Stimulated activated CD8-positive, alpha-beta memory T cell treated with anti-CD3 and anti-CD28 coated beads, Interleukin-15, amount 100 ng/mL, for 1 hour (primary cell): ENCODE measurements at places on chromosomes 13 and 19.

DNA sequence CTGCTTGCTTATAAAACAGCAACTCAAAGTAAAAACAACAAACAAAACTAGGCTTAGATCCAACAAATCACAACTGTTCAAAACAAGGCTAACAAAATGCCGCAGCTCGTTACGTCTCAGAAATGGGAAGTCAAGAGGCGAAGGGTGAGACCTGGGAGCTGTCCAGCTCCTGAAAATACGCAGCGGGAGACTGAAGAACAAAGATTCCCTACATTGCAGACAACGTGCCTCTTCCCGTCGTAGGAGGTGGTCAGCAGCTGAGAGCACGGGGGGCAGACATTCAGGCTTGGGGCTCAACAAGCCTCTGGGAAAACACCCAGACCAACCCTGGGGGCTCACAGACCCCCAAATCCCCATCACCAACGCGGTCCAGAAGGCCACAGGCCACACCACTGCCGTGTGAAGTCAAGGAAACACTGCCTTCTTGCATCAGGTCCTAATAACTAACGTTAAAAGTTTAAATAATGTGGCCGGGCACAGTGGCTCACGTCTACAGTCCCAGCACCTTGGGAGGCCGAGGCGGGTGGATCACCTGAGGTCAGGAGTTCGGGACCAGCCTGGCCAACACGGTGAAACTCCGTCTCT lies 13.5 kb downstream of the PLPP2 start:
- DNase-seq, result no peak

GRCh38 chr19:11708457-11708856 lies 30.3 kb downstream of the ZNF823 start:
- DNase-seq, result no peak

DNA sequence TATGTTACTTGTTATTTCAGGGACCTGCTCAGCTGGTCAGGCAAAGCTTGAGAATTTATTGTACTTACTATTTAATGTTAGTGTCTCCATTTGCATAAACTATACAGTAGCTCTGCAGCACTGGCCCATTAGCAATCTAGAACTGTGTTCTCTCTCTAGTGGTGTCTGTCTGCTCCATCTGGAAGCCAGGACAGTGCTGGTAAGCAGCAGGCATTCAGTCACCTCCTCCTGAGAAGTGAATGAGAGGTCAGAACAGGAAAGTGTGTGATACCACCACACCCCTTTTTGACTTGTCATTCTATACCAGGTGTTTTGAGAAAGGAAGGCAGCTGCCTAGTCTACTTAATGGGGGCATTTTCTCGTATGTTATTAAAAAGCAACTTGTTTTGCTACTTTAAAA lies 3.9 kb downstream of the COG3 start:
- no peak for DNase-seq

GRCh38 chr19:44822177-44822576 lies 13.3 kb downstream of the BCAM start:
- no peak for DNase-seq

DNA sequence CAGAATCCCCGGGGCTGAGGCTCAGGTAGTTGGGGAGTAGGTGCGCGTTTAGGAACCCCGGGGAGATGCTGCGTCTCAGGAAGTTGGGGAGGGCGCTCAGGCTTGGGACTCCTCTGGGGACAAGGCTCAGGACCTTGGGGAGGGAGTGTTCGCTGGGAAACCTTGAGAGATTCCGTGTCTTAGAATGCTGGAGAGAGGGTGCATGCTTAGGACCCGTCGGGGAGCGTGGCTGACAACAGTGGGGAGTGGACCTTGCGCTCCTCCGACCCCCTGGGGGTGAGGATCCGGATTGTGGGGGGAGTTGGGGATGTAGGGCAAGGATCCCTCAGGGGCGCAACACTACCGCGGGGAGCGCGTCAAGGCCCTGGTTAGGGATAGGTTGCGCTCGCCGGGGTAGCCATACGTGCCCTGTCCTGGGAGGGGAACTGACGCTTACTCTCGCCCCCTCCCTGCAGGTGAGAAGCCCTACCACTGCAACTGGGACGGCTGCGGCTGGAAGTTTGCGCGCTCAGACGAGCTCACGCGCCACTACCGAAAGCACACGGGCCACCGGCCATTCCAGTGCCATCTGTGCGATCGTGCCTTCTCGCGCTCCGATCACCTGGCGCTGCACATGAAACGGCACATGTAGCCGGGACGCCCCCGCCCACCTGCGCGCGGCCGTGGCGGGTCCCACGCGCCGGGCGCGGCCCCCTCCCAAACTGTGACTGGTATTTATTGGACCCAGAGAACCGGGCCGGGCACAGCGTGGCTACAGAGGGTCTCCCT lies 2.0 kb downstream of the KLF2 start:
- DNase-seq, result no peak

DNA sequence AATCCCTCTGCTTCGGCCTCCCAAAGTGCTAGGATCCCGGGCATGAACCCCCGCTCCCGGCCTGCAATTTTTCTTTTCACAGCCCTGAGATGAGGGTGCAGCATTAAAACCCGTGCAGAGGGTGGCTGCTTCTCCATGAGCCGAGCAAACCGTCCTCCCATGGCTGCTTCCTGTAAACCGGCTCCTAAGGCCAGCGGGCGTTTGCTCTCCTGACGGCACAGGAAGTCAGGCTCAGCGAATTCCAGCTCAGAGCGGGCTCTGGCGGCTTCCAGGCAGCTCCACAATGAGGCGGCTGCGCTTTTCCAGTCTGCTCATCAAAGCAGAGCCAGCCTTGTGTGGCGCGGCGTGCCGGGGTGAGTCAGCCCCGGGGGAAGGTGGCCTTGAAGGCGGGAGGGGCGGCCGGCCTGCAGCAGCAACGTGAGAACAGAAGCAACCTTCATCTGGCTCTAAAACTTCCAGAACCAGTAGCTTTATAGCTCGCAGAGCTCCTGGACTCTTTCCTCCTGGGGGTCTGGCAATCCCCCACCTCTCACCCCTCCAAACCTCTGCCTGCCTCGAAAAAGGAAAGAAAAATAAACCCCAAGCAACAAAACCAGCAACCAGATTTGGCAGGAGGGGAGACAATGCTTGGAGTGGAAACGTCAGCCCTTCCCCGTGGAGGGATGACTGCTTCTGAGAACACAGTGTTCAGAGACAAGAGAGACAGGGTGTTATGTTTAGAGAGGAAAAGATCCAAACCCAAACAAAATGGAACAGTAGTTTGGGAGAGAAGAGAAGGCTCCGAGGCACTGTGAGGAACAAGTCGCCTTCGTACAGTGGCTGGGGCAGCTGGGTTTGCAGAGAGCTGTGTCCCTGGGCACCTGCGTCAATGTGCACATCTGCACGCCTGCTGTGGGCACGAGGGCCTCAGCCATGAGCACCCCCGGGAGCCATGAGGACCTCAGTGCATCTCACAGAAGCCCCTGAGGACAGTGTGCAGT lies 67.8 kb downstream of the GADD45B start:
- peak; percentile 27 for DNase-seq

DNA sequence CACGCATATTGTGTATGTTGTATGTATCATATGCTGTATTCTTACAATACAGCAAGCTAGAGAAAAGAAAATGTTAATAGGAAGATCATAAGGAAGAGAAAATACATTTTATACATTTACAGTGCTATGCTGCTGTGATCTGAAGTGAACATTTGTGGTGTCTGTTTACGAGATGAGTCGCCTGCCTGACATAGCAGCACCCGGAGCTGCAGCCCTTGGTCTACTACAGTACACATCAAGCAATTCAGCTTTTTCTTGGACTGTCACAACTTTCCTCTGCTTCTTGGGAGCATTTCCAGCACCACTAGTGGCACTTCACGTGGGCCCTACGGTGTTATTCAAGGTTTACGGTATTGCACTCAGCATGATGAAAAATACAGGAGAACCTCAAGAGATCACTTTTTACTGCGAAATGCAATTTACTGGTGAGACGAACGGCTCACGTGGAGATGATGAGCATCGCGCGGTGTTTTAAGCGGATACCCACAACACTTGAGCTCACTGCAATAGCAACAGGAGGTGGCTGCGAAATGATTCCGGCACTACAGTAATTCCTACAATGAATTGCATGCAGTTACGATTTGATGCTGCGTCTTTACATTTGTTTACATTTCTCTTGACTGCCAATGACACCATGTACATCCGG lies 308.4 kb downstream of the FGF9 start:
- DNase-seq, result no peak

DNA sequence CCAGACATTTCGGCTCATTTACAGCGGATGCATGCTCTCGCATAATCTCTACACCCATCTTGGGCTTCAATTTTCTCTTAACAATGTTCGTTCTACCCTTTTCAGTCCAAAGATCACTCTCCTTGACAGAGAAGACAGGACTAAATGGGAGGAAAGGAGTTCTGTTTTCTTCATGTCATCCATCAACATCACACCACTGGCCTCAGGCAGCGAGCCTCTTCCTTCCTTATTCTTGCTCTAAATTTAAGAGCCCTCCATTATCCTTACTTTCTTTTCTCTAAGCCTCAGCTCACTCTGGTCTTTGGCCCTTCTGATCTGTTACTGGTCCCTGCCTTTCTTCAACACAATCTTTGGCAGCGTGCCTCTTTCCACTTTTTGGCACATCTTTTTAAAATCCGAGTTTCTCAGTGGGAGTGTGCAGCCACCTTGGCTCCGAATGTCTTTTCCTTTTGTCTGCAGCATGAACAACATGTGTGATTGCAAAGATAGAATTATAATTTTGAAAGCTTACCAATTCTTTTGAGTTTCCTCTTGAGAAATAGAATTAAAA lies 98.7 kb downstream of the FAM216B start:
- no peak for DNase-seq

DNA sequence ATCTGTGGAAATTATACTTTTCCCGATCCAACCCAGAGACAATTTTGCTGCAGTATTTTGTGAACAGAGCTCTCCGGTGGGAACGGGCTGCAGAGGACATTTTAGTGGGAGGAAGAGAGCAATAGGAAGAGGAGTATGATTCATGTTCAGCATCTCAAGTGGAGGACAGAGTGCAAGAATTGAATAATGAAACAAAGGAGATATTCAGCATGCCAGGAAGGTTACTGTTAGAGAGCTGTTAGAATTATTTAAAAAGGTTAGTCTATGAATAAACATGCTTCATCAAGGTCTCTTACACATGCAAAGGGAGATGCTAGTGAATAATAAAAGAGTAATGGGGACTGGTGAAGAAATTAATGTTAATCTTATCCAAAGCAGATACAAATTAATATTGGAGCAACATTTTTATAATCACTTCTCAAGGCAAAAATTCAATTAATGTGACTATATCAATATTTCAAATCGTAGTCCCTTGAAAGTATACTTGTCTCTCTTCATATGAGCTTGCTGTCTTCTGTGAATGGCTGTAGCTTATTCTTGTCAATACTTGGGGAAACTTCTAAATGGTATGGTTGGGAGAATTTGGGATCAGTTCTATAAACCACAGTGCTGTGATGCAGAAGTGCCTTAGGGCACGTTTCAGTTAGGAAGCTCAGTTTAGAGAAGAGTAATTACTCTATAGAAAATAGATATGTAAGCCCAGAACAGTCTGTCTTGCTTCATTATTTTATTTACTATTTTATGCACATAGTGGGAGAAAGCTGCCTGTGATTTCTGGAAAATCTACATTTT lies 1165.8 kb downstream of the OLFM4 start:
- DNase-seq, result no peak

GRCh38 chr19:45900738-45901431 lies 1.5 kb downstream of the MYPOP start:
- no peak for DNase-seq

DNA sequence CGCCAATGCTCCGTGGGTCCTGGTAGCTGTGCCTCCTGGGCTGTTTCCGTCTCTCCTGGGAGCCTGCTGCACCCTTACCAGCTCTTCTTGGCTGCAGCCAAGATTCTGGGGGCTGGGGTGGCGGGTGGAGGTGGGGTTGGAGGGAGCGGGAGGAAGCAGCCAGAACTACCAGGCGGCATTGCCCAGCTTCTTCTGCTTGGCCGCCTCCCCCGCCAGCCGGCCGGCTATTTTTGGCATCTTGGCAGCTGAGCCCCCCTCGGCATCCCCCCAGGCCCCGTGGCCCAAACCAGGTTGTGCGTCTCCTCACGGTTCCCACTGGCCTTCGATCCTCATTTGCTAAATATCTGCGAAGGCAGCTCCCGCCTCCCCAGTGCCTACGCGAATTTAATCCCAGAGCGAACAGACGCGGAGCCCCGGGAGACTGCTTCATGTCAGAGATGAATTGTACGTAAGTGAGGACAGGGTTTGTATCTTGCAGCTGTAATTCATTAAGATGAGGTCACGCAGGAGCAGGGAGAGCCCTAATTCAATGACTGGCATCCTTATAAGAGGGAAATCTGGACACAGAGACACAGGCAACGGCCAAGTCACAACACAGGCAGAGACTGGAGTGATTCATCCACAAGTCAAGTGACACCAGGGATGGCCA lies 12.8 kb upstream of the PEAK3 start:
- no peak for DNase-seq

- no peak for DNase-seq
These were observed 2.2 kb downstream of the ANKRD10 start for GRCh38 chr13:110912651-110913051.

DNA sequence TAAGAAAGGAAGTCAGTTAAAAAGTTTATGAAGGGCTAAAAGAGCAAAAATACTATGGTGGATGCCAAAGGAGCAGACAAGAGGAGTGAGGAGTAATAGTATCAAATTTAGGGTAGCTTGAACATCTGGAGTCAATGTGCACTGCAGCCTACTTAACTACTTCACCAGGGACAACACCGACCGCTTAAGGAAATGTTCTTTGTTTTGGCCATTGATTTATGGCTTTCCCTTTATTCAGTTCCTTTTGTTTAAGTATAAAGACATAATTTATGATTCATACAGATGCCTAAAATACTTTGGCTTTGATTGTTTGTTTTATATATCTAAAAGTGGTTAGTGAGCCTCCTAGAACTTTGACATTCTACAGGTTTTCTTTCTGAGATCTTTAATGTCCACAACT lies 276.3 kb upstream of the PRR20A start:
- DNase-seq, result no peak
